Regular cardiac myocyte (primary cell): ENCODE measurements at places on chromosomes 4 and X. TPM values are rescaled to one million over a fixed set of nuclear protein-coding genes. Genes with fewer than 3 reads are reported as not detected.

Gene IL3RA
- 0.19 TPM in 1 of 2 replicates, not detected in the other for total RNA-seq

Gene CFAP99
- not detected in 2 replicates for total RNA-seq

Gene ZNF732
- total RNA-seq = 0.28 and 1.2 TPM in 2 replicates

Gene FAM9B
- not detected in 2 replicates for total RNA-seq

Gene CASP3
- 34.7 and 50.6 TPM in 2 replicates for total RNA-seq

Gene SPARCL1
- 0.56 and 0.58 TPM in 2 replicates for total RNA-seq

Gene PABPC5
- total RNA-seq = 2.5 and 4.8 TPM in 2 replicates

Gene C4orf50
- under 0.01 TPM in 1 of 2 replicates, not detected in the other for total RNA-seq
